Uterus (tissue), 4 donors: ENCODE measurements at places on chromosomes 3 and 15.

GRCh38 chr15:40075298-40076044 lies 33.2 kb downstream of the BMF start:
- no peak for DNase-seq

DNA sequence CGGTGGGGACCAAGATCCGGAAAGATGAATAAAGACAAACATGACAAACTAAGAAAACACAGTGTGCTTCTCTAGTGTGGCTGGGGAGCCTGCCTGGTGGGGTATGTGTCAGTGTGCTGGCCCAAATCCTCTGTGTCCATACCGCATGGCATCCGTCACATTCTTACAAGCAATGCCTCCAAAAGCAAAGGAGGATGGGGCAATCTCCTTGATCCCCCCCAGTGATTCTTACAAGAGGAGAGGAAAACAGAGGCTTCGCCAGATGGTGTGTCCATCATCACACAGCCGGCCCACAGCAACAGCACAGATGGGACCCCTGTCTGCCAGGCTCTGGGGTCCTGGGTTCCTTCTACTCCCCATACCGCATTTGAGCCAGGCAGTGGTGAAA lies 558 bp upstream of the IL17RC start:
- peak; percentile 43 for DNase-seq

GRCh38 chr15:65082303-65082953 lies 5.9 kb downstream of the KBTBD13 start:
- DNase-seq: no peak

DNA sequence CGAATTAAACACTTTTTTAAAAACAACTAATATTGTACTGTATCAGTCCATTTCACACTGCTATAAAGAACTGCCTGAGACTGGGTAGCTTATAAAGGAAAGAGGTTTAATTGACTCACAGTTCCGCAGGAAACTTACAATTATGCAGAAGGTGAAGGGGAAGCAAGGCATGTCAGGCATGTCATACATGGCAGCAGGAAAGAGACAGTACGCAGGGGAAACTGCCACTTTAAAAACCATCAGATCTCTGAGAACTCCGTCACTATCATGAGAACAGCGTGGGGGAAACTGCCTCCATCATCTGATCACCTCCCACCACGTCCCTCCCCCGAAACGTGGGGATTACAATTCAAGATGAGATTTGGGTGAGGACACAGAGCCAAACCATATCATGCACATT lies 162.8 kb upstream of the TPM1 start:
- no peak for DNase-seq

- DNase-seq: no peak
Measured at GRCh38 chr3:117848606-117849005, 1139.0 kb downstream of the TUSC7 start.

DNA sequence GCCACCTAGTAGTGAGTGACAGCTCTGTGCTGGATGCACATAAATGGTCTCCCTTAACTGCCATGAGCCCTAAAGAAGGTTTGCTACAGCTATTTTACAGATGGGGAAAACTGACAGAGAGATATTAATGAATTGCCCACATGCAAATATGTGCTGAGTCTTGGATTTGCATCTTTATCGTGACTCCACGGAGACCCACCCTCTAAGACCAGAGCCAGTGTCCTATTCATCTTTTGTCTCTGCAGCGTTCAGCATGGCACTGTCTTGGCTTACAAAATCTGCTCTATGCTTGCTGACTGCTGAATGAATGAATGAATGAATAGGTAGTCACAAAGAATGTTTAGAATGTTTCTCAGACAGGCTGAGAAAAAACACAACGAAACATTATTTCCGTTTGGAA lies 48.3 kb downstream of the BTD start:
- DNase-seq: no peak

GRCh38 chr15:36982430-36982829 lies 117.9 kb downstream of the MEIS2 start:
- DNase-seq: no peak

DNA sequence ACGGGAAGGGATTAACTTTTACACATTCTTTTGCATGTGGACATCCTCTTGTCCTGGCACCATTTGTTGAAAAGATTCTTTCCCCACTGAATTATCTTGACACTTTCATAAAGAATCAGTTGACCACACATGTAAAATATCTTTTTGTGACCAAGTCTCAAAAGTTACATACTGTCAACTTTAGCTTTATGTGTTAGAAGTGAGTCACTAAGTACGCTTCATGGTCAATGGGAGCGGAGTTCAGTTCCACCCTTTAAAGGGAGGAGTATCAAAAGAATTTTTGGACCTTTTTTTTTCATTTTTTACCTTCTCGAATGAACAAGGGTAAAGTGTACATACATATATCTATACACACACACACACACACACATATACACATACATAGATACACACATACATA lies 35.4 kb downstream of the MAPK6 start:
- no peak for DNase-seq

DNA sequence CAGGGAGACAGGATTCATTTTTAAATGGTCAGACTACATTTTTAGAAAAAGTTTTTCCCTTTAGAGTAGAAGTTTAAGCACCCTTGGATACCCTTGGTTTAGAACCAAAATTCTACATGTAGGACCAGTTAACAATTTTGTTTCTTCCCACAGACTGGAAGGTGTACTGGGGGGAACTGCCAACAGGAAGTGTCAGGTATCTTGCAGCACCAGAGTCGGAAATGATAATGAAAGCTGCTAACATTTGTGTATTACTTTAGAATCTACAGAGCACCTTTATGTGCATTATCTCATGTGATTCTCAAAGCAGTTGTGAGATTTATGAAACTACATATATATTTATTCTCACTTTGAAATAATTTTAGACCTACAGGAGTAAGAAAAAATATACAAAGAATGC lies 21.5 kb downstream of the SPRED1 start:
- no peak for DNase-seq

- DNase-seq: no peak
Measured at GRCh38 chr3:59510576-59510975, 460.8 kb upstream of the CFAP20DC start.

DNA sequence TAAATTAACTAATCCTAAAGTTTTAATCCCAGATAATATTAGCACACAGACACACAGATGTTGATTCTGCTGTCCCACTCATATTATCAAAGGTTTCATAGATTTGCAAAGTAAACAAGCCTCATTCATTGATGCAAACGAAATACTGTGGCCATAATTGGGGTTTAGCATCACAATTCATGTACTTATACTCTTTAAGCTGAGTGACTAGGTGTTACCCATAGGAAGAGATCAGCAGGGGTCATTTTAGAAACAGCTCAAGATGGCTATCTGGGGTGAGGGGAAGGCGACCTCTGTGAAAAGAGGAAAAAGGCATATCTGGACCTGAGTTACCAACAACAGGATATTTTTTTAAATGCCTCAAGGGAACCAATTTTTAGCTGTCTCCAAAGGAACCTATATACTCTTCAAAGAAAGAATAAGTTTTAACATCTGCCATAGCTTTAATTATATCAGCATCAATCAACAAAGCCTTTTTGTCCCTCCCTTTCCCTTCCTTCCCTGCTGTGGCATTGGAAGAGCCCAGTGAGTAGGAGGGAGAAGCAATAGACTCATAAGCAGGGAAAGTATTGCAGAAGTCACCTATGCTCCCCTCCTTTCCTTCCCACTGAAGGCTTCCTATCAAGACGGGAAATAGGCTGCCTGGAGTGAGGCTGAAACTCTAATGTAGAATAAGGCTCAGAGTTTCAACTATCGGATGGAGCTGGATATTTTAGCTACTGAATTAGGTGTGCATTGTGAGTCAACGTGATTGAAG lies 553.4 kb downstream of the ZIC1 start:
- DNase-seq: no peak

GRCh38 chr3:154120961-154121700 lies at the start of gene ARHGEF26:
Gene ARHGEF26 (plus strand): TSS chr3:154121390. CDS start chr3:154121993, 603 bp downstream.
- peak; percentile 89 for DNase-seq
